ENCODE measurements at places on chromosomes 13 and 19. TPM values are rescaled to one million over a fixed set of nuclear protein-coding genes. Genes with fewer than 3 reads are reported as not detected.

Gene RFPL4A
- total RNA-seq, result 0.75 TPM

Gene ALDH16A1
- 16.1 TPM for total RNA-seq

Gene SPART
- total RNA-seq, result 13.4 TPM

Gene SLC25A23
- total RNA-seq, result 16.3 TPM

Gene FARP1
- 49.9 TPM for total RNA-seq

Gene IL11
- not detected for total RNA-seq

Gene ZNF66
- total RNA-seq, result 2.5 TPM

Gene GPR12
- total RNA-seq, result not detected
